Lung (tissue), 17 donors: ENCODE measurements at places on chromosomes 7 and 10. TPM values are rescaled to one million over a fixed set of nuclear protein-coding genes. Genes with fewer than 3 reads are reported as not detected.

DNA sequence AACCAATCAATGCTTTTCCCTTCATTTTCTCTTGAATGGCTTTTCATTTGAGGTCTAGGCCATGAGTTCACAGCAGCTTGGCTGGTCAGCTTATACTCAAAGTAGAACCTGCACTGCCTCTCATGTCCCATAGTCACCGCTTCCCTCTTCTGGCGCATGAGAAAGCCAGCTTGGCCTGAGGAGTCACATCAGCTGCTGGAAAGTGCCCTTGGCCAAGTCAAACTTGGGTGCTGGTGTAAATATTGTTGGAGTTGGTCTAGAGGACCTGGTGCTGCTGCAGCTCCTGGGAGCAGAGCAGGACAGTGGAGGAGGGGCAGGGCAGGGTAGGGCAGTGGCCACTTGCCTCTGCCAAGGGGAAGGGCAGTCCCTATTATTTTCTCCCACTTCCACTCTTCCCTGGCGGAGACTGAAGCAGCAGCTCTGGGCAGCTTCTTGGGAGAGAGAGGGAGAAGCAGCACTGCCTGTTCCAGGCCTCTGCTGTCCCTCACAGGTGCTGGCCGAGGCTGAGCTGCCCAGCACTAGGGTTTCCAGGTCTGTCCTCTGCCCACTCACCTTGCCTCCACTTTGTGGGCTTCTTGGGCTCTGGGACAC lies 12.8 kb downstream of the UBE2D4 start:
- no peak for DNase-seq
- no peak overlapping the region for H3K4me3 ChIP-seq
- no peaks in the 10 kb centered on the region for H3K4me1 ChIP-seq
- H3K27ac ChIP-seq = no peak overlapping the region

DNA sequence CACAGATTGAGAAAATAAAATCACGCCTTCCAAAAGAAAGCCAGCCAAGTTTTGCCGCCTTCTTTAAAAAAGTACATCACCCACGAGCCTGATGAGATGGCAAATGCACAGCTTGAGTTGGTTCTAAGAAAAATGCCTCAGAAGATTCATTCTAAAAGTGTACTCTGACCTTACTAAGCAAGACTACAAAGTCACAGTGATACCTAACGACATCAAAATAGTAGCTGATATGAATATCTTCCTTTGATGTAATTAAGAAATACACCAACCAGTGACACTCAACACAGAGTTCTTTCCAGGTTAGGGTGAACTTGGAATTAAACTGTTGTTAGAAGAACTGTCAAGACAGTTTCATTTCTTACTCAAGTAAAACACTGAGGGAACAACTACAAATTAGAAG lies 78.0 kb upstream of the AMPH start:
- H3K4me1 ChIP-seq = no peaks in the 10 kb centered on the region
- no peak overlapping the region for H3K4me3 ChIP-seq
- no peak overlapping the region for H3K27ac ChIP-seq
- H3K27me3 ChIP-seq = no peaks in the 10 kb centered on the region

- no peak overlapping the region for H3K27ac ChIP-seq
- H3K27me3 ChIP-seq = no peaks in the 10 kb centered on the region
- H3K4me1 ChIP-seq = no peaks in the 10 kb centered on the region
- H3K36me3 ChIP-seq = no peaks in the 10 kb centered on the region
Observed at GRCh38 chr10:91002656-91003055, 81.8 kb upstream of the ANKRD1 start.

- H3K36me3 ChIP-seq = no peaks in the 10 kb centered on the region
- H3K27ac ChIP-seq = no peak overlapping the region
- no peak overlapping the region for H3K4me3 ChIP-seq
- DNase-seq = peak; percentile 67
- H3K4me1 ChIP-seq = peaks cover 19% of the 10 kb centered on the region
Observed at GRCh38 chr10:10293481-10293951, 724.2 kb upstream of the CELF2 start.

DNA sequence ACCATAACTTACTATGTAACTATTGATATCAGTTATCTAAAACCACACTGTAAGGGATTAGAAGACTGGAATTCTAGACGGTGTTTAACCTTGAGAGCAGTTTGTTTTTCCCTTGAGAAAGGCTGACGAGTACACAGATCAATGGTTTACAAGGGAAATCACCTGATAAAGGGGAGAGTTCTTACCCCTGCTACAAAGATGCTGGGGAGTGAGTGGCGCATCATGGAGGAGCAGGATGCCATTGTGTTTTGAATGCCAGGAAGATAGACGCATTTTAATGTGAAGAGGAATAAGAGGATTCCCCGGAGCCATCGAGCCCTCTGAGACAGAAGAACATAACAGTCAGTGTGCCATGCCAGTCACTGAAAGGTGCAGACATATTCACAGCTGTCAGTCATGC lies 145.2 kb downstream of the PKD1L1 start:
- H3K36me3 ChIP-seq = no peaks in the 10 kb centered on the region
- peaks cover 4% of the 10 kb centered on the region for H3K4me1 ChIP-seq
- no peak for DNase-seq
- H3K4me3 ChIP-seq = no peak overlapping the region
- H3K27me3 ChIP-seq = no peaks in the 10 kb centered on the region

DNA sequence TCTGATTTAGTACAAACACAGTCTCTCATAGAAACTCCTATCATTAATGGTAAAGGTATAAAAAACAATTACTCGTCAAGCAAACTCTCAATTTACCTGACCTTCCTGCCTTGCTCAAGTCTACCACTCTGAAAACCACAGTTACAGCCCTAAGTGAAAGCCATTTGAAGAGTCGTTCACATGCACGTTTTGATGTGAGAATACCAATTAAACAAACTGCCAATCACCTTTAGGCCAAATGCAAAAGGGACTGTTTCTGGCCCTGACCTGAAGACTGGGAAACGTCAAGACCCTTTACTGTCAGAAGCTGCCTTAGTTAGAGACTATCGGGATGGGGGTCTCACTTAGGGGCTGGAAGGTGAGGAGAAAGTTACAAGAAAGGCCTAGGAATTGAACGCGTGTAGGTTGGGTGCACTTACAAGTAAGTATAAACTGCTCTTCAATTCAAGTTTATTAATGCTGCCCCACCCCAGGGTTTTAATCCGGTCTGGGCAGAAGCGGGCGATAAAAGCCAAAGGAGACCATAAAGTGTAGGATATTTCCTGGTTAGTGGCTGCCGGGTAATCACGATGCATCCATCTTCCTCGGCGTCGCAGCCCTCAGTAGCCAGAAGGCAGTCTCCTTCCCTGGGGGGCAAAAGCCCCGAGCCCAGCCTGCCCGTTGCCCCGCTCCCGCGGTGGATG lies 935 bp downstream of the TM9SF3 start:
- peak overlapping the region; percentile 99 for H3K4me3 ChIP-seq
- peaks cover 14% of the 10 kb centered on the region for H3K4me1 ChIP-seq
- no peaks in the 10 kb centered on the region for H3K27me3 ChIP-seq
- peaks cover 4% of the 10 kb centered on the region for H3K36me3 ChIP-seq

- no peak for DNase-seq
- H3K4me1 ChIP-seq = no peaks in the 10 kb centered on the region
- H3K4me3 ChIP-seq = no peak overlapping the region
- no peaks in the 10 kb centered on the region for H3K36me3 ChIP-seq
- no peak overlapping the region for H3K27ac ChIP-seq
Observed at GRCh38 chr7:116242759-116243158, 32.4 kb downstream of the TES start.

DNA sequence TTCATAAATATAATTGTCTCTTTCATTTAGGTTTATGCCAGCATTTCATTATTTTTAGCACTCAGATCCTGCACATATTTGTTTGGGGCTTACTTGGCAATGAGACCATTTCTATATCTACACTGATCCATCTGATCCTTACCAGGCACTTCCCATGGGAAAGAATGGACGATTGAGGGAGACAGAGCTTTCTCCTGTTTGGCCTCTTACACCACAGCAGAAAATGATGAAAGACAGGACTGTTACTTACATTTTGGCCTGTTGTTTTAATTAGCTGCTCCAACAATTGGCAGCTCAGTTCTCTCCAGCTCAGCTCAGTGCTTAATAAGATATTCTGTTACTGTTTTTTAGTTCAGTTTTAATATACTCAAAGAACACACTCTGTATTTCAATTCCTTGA lies 77.6 kb upstream of the RSU1 start:
- H3K4me3 ChIP-seq = no peak overlapping the region
- H3K36me3 ChIP-seq = no peaks in the 10 kb centered on the region
- H3K27me3 ChIP-seq = no peaks in the 10 kb centered on the region
- no peak for DNase-seq
- no peak overlapping the region for H3K27ac ChIP-seq

DNA sequence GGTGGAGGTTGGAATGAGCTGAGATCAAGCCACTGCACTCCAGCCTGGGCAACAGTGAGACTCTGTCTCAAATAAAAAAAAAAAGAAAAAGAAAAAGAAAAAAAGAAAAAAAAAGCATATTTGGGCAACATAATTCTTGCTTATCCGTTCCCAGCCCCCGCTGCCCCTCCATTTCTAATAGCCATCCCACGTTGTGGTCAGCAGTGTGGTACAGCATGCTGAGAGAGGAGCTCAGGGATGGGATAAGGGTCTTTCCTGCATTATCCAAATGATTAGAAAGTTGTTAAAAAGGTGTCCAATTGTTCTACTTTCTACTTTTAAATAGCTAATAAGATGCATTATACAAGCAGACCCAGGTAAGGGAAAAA lies 104.9 kb upstream of the ZNF92 start:
- H3K27ac ChIP-seq = no peak overlapping the region
- no peaks in the 10 kb centered on the region for H3K27me3 ChIP-seq
- H3K36me3 ChIP-seq = no peaks in the 10 kb centered on the region
- no peak overlapping the region for H3K4me3 ChIP-seq

DNA sequence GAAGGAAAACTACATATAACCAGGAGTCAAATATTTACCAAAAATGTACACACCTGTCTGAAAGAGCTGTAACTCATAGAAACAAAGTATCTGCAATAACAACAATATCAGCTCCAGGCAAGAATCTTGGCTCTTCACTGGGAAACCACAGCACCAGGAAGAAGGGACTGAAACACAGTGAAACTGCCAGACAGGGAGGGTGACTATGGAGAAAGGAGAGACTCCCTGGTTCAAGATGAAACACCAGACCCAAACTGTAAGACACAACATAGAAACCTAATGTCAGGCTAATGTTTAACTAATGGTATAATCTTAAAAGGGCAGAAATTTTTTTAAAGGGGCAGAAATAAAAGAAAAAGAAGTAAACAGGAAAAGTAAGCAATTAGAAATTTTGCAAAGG lies 11.5 kb upstream of the TAS2R39 start:
- no peak overlapping the region for H3K4me3 ChIP-seq
- H3K4me1 ChIP-seq = no peaks in the 10 kb centered on the region
- no peaks in the 10 kb centered on the region for H3K36me3 ChIP-seq
- no peak for DNase-seq
- H3K27me3 ChIP-seq = no peaks in the 10 kb centered on the region
- no peak overlapping the region for H3K27ac ChIP-seq

GRCh38 chr7:47757921-47758411 lies 176.1 kb upstream of the TNS3 start:
- H3K4me1 ChIP-seq = no peaks in the 10 kb centered on the region
- peak; percentile 27 for DNase-seq
- no peak overlapping the region for H3K27ac ChIP-seq
- H3K4me3 ChIP-seq = no peak overlapping the region
- no peaks in the 10 kb centered on the region for H3K36me3 ChIP-seq

DNA sequence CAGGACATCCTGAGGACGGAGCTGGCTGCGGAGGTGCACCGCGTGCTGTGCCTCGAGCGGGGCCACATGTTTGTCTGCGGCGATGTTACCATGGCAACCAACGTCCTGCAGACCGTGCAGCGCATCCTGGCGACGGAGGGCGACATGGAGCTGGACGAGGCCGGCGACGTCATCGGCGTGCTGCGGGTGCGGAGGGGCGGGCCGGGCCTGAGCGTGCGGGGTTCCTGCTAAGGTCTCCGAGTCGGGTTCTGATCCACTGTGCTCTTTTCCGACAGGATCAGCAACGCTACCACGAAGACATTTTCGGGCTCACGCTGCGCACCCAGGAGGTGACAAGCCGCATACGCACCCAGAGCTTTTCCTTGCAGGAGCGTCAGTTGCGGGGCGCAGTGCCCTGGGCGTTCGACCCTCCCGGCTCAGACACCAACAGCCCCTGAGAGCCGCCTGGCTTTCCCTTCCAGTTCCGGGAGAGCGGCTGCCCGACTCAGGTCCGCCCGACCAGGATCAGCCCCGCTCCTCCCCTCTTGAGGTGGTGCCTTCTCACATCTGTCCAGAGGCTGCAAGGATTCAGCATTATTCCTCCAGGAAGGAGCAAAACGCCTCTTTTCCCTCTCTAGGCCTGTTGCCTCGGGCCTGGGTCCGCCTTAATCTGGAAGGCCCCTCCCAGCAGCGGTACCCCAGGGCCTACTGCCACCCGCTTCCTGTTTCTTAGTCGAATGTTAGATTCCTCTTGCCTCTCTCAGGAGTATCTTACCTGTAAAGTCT lies 10.4 kb downstream of the ATG9B start:
- no peaks in the 10 kb centered on the region for H3K4me1 ChIP-seq
- H3K4me3 ChIP-seq = no peak overlapping the region
- no peak overlapping the region for H3K27ac ChIP-seq
- DNase-seq = peak; percentile 77
- peaks cover 16% of the 10 kb centered on the region for H3K27me3 ChIP-seq

- no peak overlapping the region for H3K4me3 ChIP-seq
- DNase-seq = no peak
- no peaks in the 10 kb centered on the region for H3K4me1 ChIP-seq
- H3K27ac ChIP-seq = no peak overlapping the region
- H3K36me3 ChIP-seq = no peaks in the 10 kb centered on the region
Observed at GRCh38 chr10:47363781-47364180, 15.6 kb downstream of the RBP3 start.

DNA sequence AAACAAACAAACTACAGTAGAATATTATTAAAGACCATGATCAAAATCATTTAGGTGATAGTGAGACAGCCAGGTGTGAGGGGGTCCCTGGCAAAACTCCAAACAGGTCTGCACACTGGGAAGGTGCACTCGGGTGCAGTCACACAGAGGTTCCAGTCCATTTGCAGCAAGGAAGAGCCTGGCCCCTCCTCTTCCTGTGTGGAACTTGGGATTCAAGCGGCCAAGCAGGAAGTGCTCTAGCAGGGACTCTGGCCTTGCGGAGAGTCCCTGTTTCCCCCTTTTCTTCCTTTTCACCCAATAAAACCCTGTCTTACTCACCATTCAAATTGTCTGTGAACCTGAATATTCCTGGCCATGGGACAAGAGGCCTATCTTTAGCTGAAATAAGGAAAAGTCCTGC lies 181.8 kb downstream of the LRRTM3 start:
- no peak overlapping the region for H3K27ac ChIP-seq
- no peak overlapping the region for H3K4me3 ChIP-seq
- H3K36me3 ChIP-seq = no peaks in the 10 kb centered on the region
- no peaks in the 10 kb centered on the region for H3K27me3 ChIP-seq

- H3K4me3 ChIP-seq = peak overlapping the region; percentile 80
- H3K27me3 ChIP-seq = peaks cover 47% of the 10 kb centered on the region
- H3K4me1 ChIP-seq = peaks cover 11% of the 10 kb centered on the region
- peak overlapping the region; percentile 37 for H3K27ac ChIP-seq
Observed at GRCh38 chr10:114046087-114046458, 2.4 kb downstream of the ADRB1 start.

Gene CALHM3
- total RNA-seq = 0.15 TPM

Gene TLX1
- total RNA-seq = not detected

Gene SPAM1
- total RNA-seq = not detected

Gene SDK1
- 21.0 TPM for total RNA-seq

Gene ARL5B
- 9.8 TPM for total RNA-seq

Gene C10orf120
- total RNA-seq = not detected

Gene OLAH
- total RNA-seq = 4.6 TPM
